ENCODE measurements at places on chromosomes 12 and 14. TPM values are rescaled to one million over a fixed set of nuclear protein-coding genes. Genes with fewer than 3 reads are reported as not detected.

DNA sequence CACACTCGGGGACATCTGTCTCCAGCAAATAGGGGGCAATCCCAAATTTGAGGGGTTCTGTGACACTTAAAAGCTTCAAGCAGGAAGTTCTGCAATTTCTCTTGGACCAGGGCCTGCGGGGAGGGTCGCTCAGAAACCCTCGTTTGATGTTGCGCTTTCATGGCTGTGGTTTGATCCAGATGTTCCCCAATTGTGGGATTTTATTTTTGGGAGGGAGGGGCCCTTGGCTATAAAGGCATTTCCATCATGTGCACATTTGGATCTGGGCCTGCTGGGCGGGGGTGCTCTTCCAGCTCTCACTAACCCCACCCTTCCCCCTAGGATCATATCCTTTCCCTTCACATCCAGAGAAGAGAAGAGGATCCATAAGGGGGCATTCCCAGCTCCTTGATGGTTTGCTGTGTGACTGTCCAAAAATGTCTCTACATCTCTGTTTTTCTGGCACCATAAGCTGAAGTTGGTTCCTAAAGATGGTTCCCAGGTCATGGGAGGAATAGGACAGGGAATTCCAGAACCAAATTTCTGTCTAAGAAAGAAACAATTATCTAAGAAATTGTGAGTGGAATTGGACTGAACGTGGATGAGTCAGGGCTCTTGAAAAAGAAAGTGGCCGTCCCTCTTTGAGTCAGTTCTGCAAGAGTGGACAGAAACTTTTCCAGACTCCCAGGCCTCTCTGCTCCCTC lies 47.2 kb downstream of the SMUG1 start:
- H3K27ac ChIP-seq = no peak overlapping the region
- DNase-seq = no peak
- H3K4me1 ChIP-seq = no peaks in the 10 kb centered on the region
- no peak overlapping the region for H3K4me3 ChIP-seq

DNA sequence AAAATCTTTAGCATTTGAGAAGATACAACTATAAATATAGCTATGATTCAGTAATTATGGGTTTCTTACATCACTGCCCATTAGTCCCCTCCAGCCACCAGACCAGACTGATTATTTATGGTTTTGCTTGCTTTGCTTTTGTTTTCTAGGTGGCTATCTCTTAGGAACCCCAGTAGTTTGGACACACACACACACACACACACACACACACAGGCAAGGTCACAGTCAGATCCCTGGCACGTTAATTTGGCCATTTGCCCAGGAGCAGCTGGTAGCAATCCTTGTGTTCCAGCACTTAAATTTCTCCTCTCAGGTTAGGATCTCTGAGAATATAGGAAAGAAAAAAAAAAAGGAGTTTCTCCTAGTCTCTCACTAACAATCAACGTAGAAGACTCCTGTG lies 90.2 kb upstream of the RESF1 start:
- H3K4me1 ChIP-seq = no peaks in the 10 kb centered on the region
- no peaks in the 10 kb centered on the region for H3K27me3 ChIP-seq
- DNase-seq = no peak
- H3K4me3 ChIP-seq = no peak overlapping the region
- no peak overlapping the region for H3K27ac ChIP-seq

GRCh38 chr12:105920161-105920684 lies 218.5 kb downstream of the NUAK1 start:
- DNase-seq = no peak
- H3K27ac ChIP-seq = no peak overlapping the region
- H3K4me1 ChIP-seq = no peaks in the 10 kb centered on the region
- no peaks in the 10 kb centered on the region for H3K36me3 ChIP-seq

Gene CLEC4D
- not detected for total RNA-seq

Gene MAP1LC3B2
- total RNA-seq = not detected

Gene ADCY6
- 0.61 TPM for total RNA-seq

Measured in GM12878 (cell line).